Activated CD8-positive, alpha-beta memory T cell treated with anti-CD3 and anti-CD28 coated beads for 1 hour (primary cell): ENCODE measurements at places on chromosomes 1 and 21.

DNA sequence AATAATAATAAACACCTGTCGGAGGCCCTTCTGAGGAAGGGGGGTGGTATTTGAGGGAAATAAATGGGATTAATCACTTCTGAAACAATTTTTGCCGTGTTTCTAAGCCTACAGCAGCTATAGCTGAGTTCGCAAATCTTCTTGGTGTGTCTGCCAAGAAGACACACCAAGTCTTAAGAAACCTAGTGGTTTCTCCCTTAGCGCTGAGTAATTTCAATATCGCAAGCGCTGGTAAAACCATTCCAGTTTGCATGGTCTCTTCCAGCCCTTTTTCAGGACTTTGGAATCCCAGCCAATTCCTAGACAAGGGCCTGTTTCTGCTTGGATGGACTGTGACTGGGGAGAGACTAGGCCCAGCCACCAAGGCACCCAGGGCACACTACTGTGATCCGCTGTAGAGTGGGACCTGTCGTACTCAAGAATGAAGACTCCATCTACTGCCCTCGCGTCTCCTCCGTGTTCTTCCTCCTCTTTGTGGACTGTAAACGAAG lies 7.5 kb upstream of the LHX8 start:
- no peak for DNase-seq

DNA sequence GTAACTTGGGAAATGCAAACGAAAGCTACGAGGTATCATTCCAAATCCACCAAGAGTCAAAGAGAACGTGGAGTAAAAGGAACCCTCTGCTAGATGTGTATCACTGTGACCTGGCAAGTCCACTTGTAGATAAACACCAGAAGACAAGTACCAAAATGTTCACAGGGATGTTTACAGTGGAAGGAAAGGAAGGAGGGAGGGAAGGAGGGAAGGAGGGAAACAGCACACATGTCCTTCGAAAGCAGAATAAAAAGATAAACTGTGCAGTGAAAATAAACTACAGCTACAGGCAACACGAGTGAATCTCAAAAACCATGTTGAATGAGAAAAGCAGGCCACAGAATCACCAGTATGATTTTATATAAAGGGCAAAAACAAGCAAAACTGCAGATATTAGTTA lies 59.9 kb downstream of the TP53BP2 start:
- DNase-seq = no peak

- no peak for DNase-seq
Measured at GRCh38 chr21:41885341-41886024, 6.3 kb upstream of the PRDM15 start.

- DNase-seq = no peak
Measured at GRCh38 chr1:103517380-103518047, 8.0 kb upstream of the RNPC3 start.

- DNase-seq = no peak
Measured at GRCh38 chr1:244854865-244855578, 9.3 kb downstream of the HNRNPU start.

GRCh38 chr1:15622712-15623373 lies 5.6 kb downstream of the DDI2 start:
- DNase-seq = no peak

DNA sequence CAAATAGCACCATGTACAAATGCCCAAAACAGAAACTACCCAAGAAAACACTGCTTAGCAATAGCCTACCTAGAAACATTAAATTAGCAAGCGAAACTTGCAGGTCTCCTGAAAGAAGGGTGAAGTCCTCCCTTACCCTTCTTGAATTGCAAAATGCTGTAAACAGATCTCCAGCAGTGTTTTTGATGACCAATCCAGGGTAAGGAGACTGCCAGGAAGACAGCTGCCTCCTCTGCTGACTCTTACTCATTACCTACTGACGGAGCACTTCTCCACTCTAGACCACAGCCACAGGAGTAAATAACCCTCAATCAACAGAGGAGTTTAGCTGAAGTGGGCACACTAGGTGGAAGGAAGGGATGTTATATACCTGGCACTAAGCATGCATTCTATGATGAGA lies 32.2 kb upstream of the GADD45A start:
- no peak for DNase-seq

GRCh38 chr1:7554385-7555235 lies 216.5 kb upstream of the VAMP3 start:
- DNase-seq = no peak

- DNase-seq = no peak
Measured at GRCh38 chr1:55707196-55707595, 492.0 kb upstream of the USP24 start.

GRCh38 chr21:25885405-25885804 lies 150.6 kb downstream of the GABPA start:
- no peak for DNase-seq

DNA sequence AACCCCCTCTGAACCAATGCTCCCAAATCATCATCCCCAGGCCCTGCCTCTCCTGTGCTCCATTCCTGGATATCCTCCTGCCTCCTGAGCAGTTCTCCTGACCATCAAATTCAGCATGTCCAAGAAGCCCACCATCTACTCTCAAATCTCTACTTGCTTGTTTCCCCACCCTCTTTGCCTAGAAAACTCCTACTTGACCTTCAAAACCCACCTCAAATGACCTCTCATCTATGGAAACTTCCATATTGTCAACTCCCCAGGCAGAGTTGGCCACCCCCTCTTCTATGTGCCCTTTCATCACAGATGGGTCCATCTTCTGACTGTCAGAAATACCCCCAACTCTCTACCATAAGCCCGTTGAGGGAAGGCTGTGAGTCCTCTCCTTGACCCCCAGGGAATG lies 16.8 kb downstream of the ADGRB2 start:
- DNase-seq = no peak

GRCh38 chr1:68955424-68955823 lies 458.5 kb upstream of the DEPDC1 start:
- DNase-seq = no peak
